ENCODE measurements at places on chromosomes 12 and 14.

DNA sequence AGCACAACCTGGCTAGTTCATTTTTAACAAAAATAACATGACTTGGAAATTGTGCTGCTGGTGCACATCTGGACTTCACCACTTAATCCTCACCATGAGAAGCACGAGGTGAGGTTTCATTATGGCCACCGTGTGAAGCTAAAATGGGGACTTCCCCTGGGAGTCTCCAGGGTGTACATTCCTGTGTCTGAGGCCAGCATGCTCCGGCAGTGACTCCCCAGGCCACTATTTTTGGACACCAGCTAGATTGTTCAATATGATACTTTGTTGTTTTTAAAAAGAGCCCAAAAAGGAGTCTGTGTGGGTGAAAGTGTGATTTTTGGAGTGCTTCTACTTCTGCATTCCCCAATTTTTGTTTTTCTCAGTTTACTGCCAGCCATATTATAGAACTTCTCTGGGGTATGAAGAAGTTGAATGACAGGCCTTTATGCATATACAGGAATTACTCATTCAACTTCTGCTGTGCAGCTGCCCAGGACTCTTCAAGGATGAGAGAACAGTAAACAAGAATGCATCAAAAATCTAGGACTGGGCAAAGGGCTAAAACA is 16.9 kb upstream of the AICDA start:
- DNase-seq = peak; percentile 71

DNA sequence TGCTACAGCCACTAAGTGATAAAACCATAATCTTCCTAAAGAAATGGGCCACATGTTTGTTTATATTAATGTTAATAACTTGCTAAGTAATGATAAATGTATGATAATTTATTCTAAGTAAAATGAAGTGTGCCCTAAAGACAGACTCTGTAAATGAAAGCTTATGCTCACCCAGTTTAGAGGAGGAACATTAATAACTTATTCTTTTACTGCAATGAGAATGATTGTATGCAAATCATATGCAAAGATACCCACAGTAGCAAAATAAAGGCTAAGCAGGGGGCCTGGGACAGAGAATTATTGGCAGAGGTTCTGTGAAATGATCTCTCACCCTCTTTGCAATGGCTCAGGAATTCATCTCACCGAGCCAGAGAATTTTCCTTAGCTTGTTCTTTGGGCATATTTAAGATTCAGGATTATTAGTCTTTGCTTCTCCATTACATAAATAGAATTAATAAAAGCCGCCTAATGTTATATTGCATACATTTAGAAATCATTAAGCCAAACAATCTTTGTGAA is 75.9 kb downstream of the TMEM132D start:
- no peak for DNase-seq

DNA sequence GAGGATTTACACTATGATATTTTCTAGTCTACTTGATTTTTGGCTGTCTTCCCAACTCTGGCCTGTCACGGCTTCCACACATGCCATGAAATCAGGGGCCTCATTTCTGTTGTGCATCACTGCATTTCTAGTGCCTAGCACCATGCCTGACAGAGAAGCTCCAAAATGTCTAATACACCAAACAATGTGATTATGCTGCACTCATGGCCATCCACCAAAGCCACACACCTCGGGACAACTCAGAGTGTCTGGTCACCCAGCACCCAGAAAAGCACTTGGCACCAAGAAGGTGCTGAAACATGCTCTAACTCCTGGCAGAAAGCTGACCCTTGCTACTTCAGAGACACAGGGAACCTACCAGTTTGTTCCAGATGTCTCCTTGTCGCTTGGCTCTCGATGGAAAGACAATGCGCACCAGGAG is 11.3 kb downstream of the GCN1 start:
- DNase-seq = no peak

DNA sequence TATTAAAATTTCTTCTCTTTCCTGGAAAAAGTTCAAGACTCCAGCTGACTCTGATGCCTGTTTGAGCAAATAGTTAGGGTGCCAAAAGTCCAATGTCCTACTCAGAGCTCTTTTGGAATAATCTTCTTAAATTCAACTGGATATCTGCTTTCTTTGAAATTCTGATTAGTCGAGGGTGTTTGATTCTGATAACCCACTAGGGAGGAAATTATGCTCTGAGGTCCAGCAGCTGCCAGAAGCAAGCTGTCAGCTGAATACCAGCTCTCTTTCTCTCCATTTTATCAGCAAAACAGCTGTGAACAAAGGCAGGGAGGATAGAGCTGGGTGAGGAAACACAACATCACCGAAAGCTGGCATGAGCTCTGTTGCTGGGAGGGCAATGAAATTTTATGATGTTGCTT is 141.5 kb downstream of the CAND1 start:
- no peak for DNase-seq

DNA sequence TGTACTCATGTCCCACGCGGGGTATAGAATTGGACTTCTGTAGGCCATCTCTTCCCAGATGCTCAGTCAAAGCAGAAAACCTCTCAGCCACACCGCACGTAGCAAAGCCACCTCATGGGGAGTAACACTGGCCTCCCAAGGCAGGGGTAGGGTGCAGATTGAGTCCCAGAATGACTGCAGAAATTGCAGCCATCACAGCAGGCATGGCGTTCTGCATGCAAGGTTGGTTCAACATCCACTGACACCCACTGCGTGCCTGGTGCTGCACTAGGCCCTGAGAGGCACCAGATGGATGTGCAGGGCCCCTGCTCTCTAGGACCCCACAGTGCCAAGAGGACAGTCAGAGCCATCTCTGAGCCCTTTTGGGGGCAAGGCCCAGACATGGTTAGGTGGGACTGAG is 39.9 kb downstream of the RAB35 start:
- DNase-seq = no peak

DNA sequence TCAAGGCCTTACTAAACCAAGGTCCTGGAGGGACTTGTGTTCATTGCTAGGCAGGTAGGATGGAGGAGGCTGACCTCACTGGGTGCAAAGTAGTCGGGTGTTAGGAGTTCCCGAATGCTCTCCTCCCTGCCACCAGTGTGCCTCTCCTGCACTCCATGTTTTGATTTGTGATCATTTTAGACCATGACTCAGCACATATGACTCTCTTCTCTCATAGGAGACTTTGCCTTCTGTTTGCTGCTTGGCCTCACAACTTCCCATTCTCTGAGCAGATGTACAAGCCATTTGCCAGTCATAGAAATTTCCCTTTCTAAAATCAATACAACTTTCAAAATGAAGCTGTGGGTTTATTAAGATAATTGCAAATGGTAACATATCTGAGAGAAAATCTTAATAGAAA is 46.6 kb upstream of the LRIG3 start:
- DNase-seq = no peak

GRCh38 chr12:7304456-7304855 is 584 bp downstream of the ACSM4 start:
- no peak for DNase-seq

- DNase-seq = no peak
Measured at GRCh38 chr12:84183576-84183975, 729.0 kb downstream of the SLC6A15 start.

GRCh38 chr12:29082522-29082921 is 66.6 kb upstream of the FAR2 start:
- DNase-seq = no peak

DNA sequence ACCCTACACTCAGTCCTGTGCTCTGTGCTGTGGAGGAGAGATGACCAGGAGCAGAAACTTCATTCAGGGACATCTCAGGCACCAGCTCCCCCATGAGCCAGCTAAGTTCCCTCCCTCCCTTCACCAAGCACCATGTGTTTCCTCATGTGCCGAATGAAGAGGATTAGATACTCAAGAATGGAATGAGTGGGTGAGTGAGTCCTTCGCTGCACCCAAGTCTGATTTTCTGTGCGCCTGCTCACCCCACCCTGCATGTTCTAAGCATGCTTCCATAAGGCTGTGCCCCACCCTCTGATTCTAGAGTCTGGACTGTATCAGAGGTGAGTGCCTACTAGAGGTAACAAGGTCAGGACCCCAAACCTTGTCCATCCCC is 12.1 kb downstream of the SERPINA5 start:
- DNase-seq = no peak

DNA sequence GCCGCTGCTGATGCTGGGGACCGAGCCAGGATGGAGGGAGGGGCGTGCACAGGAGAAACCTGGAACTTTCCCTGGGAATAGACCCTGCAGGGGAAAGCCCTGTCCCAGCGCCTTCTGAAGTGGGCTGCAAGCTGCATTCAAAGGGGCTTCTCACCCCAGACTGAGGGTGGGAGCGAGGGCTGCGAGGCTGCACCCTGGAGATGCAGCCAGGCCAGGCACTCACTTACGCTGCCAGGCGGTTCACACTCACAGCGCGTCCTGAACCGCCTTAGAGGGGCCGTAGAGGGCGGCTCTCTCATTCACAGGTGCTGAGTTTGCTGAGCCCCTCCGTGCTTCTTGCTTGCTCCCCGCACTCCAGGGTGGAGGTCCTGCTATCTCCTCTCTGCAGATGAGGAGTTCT is 208.5 kb upstream of the C14orf180 start:
- DNase-seq = no peak

- DNase-seq = peak; percentile 8
Measured at GRCh38 chr14:74763803-74764531, 851 bp downstream of the YLPM1 start.

DNA sequence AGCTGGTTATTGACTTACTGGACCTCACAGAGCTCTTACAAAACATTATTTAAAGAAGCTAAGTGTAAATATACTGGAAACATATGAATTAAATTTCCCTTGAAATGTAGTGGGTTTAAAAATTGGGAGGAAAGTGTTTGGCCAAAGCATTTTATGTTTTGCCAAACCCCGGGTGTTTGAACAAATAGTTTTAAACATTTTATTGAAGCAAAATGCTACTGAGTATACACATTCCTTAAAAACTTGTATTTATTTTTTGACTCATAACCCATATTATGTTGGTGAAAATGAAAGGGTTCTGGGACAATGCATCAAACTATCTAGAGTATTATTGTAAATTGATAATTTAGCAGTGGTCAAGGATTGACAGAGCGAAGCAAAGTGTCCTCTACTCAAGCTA is 1048.5 kb downstream of the SLC6A15 start:
- DNase-seq = no peak

DNA sequence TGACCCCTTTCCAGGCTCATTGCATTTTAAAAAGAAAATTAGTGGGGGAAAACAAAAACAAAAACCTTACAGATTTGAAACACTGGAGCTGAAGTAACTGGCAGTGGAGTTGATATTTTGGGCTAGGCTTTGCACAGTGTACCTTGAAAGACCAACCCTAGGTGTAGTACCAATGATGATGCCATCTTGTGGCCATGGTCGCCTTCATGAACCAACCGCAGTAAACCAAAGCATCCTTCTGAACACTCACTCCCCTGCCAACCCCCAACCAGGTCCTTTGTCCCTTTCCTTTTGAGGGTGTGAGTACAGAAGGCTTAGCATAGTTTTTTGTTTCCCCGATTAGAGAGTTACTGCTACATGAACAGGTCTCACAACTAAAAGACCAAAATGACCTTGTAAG is 5.9 kb downstream of the TOMM20L start:
- DNase-seq = no peak

DNA sequence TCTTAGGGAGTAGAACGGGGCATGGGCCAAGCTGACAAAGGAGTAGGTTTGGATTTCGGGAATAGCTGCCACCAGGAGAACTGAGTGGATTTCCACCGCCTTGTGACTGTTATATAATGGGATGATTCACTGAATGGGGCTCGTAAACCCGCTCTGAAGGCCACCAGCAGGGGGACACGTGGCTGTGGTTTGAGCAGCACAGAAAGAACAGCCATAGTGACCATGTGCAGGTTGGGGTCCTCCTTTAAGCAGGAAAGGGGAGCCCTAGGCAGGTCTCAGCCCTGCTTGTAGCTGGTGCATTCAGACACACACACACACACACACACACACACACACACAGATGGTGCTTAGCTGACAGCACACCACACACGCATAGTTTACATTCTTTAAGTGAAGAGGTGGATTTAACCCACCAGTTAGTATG is 8.6 kb upstream of the ASB2 start:
- no peak for DNase-seq

- DNase-seq = no peak
Measured at GRCh38 chr12:106080791-106081170, 58.0 kb downstream of the NUAK1 start.

GRCh38 chr12:131511391-131511802 is 199.5 kb upstream of the SFSWAP start:
- DNase-seq = peak; percentile 79

- no peak for DNase-seq
Measured at GRCh38 chr14:34888186-34888585, 13.0 kb upstream of the BAZ1A start.

- DNase-seq = no peak
Measured at GRCh38 chr14:97253756-97254155, 456.6 kb downstream of the VRK1 start.

DNA sequence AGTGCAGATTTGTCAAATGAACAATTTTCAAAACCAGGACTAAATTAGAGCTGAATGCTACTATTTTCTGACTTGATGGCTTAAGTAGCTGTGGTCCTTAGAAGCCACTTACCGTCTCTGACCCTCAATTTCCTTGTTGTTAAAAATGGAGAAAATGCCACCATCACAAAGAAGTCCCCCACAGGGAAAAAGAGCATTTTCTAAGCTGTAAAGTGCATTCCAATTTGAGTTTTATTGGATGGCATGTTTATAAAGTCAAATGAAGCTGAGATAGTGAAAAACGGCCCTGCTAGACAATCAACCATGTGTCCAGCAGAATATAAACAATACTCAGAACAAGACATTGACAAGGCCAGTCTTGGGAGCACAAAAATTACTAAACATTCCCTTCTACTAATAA is 53.6 kb downstream of the GOLGA5 start:
- no peak for DNase-seq

DNA sequence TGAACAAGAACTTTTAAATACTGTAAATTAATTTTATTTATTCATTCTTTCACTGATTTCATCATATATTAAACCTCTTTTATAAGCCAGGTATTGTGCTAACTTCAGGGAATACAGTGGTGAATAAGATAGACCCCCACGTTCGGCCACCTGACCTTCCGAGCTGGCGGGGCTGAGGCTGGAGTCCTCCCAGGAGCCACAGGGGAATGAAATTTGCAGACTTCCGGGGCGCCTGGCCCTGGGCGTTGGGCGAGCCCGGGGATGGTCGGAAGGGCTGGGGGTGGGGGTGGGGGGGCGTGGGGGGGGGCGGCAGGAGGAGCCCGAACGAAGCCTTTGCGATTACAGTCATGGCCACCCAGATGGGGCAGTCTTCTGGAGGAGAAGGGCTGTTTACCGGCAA is 383.4 kb downstream of the PAWR start:
- DNase-seq = no peak

GRCh38 chr12:108112832-108113556 is 16.1 kb upstream of the WSCD2 start:
- no peak for DNase-seq
